Chondrocyte (in vitro differentiated cells): ENCODE measurements at places on chromosomes 6 and 20. TPM values are rescaled to one million over a fixed set of nuclear protein-coding genes. Genes with fewer than 3 reads are reported as not detected.

Gene HCK
- total RNA-seq, result not detected in 3 replicates

Gene OR11A1
- not detected in 3 replicates for total RNA-seq

Gene KCNB1
- total RNA-seq, result 1.2 to 17.8 TPM (median 1.3 TPM) in 3 replicates

Gene LY6G6F
- not detected in 3 replicates for total RNA-seq

Gene ZSCAN23
- 2.1 to 3.5 TPM (median 3.3 TPM) in 3 replicates for total RNA-seq

Gene ME1
- 64.6 to 88.7 TPM (median 83.6 TPM) in 3 replicates for total RNA-seq

Gene CLDN20
- total RNA-seq, result not detected in 3 replicates

Gene C6orf58
- total RNA-seq, result not detected in 3 replicates

Gene GRM1
- total RNA-seq, result not detected in 3 replicates

GRCh38 chr6:168844821-168845609 lies 404.0 kb downstream of the SMOC2 start:
- no peak for DNase-seq

GRCh38 chr20:49888212-49889000 lies 26.9 kb downstream of the SPATA2 start:
- peak; percentile 41 for DNase-seq

GRCh38 chr6:454148-454991 lies 62.8 kb downstream of the IRF4 start:
- DNase-seq, result no peak

GRCh38 chr20:49287555-49288249 lies 9.8 kb upstream of the ZNFX1 start:
- no peak for DNase-seq

DNA sequence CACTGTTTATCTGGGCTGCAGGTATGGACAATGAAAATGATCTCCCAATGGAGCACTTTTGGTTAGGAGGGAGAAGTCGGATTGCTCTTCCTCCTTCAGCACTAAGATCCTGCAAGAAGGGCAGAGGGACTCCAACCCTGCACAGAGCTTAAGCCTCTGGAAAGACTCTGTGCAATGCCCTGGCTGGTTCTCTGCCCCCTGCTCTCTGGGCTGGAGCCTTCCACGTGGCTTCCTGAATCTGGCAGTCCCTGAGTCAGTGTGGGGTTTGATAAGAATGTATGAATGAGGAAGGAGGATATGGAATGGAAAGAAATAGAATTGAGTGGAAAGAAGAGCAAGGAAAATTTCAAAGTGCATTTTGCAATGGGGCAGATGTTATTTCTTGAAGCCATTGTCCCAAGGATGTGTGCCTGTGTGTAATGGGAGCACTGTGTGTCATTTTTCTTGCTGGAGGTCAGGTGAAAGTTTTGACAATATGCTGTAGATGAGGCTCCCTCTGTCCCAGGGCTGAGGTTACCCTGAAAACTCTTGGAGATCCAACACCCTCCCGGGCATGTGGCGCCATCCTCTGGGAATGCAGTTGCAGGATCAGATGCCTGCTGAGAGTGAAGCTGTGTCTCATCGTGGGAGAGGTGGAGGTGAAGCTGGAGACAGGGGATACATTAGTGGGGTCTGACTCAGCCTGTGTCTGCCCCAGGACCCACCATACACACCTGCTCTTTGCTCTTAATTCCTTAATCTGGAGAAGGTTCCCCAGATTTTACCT lies 16.3 kb upstream of the CST9L start:
- DNase-seq, result no peak

DNA sequence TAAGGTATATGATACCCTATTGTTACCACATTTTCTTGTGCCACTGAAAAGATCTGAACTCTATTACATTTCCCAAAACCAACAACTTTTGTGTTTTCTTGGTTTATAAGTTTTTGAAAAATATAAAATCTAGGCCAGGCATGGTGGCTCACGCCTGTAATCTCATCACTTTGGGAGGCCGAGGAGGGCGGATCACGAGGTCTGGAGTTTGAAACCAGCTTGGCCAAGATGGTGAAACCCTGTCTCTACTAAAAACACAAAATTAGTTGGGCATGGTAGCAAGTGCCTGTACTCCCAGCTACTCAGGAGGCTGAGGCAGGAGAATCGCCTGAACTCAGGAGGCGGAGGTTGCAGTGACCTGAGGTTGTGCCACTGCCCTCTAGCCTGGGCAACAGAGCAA lies 34.3 kb downstream of the SAMHD1 start:
- DNase-seq, result no peak

- DNase-seq, result no peak
These were observed 16.3 kb upstream of the SMAP1 start for GRCh38 chr6:70651326-70651905.

DNA sequence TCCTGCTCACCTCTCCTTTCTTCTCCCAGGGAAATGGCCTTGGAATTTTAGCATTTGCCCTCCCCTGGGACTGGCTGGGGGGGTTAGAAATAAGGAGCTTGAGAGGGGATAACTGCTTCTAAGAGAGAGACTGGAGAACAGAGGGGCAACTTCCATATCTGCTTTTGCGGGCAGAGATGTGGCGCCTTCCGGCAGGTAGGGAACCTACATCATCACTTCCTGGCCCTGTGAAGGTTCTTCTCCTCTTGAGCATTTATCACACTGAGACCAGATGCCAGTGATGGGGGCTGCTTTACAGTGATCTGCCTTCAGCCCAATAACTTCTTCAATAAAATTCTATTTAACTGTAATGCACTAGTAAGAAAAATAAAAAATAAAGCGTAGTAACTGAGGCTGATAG lies 48.1 kb downstream of the TBC1D7 start:
- DNase-seq, result no peak

DNA sequence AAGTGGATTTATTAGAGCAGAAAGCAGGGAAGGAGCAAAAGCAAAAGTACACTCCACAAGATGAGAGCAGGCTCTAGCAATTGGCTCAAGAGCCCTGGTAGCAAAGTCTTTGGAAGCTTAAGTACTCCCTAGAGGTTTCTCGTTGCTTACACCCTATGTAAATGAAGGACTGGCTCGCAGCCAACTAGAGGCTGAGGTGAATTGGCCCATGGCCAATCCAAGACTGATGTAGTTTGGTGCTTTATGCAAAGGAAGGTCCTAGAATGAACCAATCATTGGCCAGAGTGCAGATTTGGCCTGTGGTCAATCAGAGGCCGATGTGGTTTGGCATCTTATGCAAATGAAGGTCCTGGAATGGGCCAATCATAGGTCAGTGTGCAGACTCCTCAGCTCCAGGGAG lies 191.3 kb upstream of the ARID1B start:
- DNase-seq, result no peak

DNA sequence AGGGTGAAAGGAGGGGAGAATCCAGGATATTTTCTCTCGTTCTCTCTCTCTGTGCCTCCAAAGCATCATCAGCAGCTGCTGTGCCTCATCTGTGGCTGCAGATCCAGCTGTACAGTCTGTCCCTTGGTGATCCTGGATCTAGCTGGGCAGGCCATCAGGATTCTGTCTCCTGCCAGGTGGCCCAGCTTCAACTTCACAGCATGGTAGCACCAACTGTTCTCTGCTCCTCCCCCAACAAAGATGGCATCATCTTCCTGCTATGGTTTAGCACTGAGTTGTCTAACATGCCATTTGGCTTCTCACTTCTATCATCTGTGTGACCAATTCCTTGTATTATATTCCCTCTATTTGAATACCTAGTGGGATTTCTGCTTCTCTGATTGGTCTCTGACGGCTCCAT lies 28.6 kb upstream of the ARFGEF2 start:
- DNase-seq, result peak; percentile 25

DNA sequence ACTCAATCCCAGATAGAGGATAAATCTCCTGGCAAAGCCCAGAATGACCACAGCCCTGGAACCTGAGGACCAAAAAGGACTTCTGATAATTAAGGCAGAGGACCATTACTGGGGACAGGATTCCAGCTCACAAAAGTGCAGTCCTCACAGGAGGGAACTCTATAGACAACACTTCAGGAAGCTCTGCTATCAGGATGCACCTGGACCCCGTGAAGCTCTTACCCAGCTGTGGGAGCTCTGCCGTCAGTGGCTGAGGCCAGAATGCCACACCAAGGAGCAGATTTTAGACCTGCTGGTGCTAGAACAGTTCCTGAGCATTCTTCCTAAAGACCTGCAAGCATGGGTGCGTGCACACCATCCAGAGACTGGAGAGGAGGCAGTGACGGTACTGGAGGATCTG lies 992 bp downstream of the ZSCAN16 start:
- no peak for DNase-seq

- no peak for DNase-seq
These were observed 144.2 kb upstream of the CENPW start for GRCh38 chr6:126195625-126196236.

- no peak for DNase-seq
These were observed 6.3 kb downstream of the RBBP8NL start for GRCh38 chr20:62420846-62421715.

GRCh38 chr20:10521068-10521831 lies 86.1 kb downstream of the SLX4IP start:
- DNase-seq, result no peak

DNA sequence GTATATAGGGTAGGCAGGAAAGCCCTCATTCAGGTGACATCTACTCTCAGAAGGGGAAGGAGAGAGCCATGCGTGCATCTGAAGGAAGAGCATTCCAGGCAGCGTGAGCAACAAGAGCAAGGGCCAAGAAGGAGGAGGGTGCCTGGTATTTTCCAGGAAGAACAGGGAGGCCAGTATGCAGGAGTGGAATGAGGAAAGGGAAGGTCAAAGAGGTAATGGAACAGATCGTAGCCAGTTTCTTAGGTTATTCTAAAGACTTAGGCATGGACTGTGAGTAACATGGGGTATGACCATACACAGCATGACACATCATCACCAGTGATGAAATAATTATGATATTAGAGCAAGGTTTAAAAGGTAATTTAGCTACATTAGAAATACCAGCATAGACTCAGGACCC lies 24.1 kb downstream of the ALDH8A1 start:
- no peak for DNase-seq

DNA sequence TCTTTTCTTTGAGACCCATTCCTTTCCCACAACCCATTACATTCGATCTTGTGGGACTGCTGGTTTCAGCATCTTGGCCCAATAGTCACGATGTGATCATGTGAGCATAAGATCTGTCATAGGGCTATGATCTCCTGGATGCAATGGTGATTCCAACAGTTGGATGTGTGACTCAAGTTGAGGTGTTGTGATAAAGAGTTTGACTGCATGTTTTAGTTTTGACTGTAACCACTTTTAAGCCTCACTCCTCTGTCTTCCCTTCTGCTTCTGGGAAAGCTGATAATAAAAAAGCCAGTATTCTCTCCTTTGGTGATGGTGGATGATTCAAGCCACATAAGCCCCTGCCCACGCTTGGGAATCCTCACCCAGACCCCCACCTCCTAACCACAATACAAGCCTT lies 117.0 kb upstream of the ASCC3 start:
- DNase-seq, result no peak

GRCh38 chr6:33790379-33790778 lies 1.4 kb upstream of the LEMD2 start:
- peak; percentile 20 for DNase-seq

- DNase-seq, result no peak
These were observed 46.4 kb upstream of the LAMP5 start for GRCh38 chr20:9467995-9468394.

GRCh38 chr6:43572015-43572414 lies 3.8 kb downstream of the XPO5 start:
- DNase-seq, result no peak
